ENCODE measurements at places on chromosomes 2 and 18. TPM values are rescaled to one million over a fixed set of nuclear protein-coding genes. Genes with fewer than 3 reads are reported as not detected.

- DNase-seq, result no peak
Observed at GRCh38 chr2:69695850-69696216, 46.1 kb upstream of the ANXA4 start.

DNA sequence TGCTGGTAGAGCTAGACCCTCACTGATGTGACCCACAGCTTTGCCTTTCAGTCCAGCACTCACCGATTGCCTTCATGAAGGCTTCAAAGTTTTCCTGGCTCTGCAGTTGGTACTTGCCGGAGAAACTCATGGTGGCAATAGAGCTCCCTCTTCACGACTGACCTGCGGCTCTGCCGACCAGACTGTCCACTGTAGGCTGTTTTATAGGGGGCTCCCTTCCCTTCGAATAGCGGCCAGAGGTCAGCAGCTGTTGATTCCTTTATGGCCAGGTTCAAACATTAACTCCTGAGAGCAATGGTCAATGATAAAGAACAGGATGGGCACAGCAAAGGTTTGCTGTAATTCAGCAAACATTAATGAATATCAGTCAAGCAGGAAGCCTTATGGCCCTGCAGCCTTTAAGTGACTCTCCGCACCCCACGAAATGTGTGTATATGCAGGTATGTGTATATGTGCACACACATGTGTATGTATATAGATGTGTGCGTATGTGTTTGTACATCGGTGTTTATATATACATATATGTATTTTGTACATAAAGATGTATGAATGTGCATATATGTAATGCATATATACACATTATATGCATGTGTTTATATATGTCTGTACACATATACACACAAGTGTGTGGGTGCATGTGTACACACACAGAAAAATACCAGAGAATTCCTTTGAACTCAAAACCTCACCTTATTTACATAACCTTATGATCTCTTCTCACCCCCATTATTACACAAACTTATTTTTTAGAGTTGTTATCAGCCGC lies at the start of gene FABP1:
Gene FABP1 (minus strand): TSS at position 175 of the 766 bp plus-strand sequence. CDS start 45 bp downstream, at position 130.
- DNase-seq, result no peak

- DNase-seq, result no peak
Observed at GRCh38 chr18:23108496-23108895, 26.8 kb upstream of the CABLES1 start.

DNA sequence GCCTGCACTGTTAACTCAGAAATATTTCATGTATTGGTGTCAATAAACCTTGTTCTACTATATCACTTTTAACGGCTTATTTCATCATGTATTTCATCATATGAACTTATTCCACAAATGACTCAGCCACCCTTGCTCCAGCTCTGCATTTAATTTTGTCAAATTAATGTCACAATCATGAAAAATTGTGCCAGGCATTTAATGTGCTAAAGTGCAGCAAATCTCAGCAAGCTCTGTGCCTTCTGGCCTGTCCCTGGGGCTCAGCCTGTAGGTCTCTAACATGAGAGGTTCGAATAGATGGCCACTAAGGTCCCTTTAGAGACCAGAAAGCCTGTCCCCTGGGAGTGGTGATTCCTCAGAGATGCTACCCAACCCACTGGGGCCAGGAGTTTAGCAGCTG lies 28.6 kb downstream of the BOD1L2 start:
- DNase-seq, result no peak

GRCh38 chr2:111202266-111203040 lies 81.7 kb downstream of the BCL2L11 start:
- no peak for DNase-seq

THOC1 gene
- total RNA-seq, result 30.4 TPM

HADHA gene
- total RNA-seq, result 111 TPM

POTEI gene
- total RNA-seq, result not detected

CYP27A1 gene
- 0.27 TPM for total RNA-seq

CPO gene
- not detected for total RNA-seq
